ENCODE measurements at places on chromosomes 1 and 21.

DNA sequence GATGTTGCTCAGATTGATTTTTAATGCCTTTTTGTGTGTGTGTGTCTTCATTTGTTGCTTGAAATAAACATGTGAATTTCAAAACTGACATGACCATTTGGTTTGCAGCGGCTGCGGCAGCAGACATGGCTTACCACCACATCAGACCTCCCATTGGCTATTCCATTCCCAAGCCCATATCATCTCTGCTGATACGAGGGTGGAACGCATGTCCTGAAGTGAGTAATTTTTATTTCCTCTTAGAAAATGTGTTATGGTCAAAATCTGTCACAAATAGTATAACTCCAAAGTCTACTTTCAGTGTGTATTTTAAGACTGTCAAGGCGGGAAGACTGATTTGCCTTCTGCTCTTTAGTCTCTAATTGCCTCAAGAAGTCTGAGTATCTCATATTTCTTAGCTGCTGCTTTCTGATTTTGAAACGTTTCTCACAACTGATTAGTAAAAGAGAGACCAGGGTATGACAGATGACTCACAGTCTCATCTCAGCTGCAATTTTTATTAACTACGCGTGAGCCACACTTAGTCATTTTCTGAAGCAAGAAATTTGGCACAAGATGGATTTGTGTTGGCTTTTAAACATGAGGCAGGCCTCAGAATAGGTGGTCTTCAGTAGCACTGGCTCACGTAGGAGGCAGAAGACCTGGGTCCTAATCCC, 49.0 kb downstream of the LRRC53 start:
- no peak for DNase-seq

DNA sequence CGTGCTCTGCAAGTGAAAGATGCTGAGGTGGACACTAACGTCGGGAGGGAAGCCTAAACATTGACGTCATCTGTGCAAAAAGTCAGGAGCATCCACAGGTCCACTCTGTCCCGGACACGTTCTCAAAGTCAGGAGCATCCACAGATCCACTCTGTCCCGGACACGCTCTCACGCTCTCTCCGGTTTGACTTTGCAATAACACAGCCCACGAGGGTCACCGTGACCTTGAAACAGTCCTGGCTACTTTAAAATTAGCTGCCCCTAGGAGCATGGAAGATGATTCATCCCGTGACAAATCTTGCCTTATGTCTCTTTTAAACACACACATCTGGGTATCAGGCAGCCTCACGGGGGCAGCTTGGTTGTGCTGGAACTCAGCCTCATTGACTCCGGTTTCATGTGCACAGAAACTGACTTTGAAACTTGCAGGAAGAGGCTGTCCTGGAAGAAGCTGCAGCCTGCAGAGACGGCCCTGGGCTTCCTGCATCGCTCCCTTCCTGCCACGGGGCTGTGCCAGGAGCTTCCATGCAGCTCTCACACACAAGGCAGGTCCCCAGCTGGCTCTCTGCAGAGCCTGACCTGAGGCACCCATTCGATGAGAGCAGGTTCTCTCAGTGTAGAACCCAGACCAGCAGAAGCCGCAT, 18.1 kb upstream of the COL18A1 start:
- no peak for DNase-seq

DNA sequence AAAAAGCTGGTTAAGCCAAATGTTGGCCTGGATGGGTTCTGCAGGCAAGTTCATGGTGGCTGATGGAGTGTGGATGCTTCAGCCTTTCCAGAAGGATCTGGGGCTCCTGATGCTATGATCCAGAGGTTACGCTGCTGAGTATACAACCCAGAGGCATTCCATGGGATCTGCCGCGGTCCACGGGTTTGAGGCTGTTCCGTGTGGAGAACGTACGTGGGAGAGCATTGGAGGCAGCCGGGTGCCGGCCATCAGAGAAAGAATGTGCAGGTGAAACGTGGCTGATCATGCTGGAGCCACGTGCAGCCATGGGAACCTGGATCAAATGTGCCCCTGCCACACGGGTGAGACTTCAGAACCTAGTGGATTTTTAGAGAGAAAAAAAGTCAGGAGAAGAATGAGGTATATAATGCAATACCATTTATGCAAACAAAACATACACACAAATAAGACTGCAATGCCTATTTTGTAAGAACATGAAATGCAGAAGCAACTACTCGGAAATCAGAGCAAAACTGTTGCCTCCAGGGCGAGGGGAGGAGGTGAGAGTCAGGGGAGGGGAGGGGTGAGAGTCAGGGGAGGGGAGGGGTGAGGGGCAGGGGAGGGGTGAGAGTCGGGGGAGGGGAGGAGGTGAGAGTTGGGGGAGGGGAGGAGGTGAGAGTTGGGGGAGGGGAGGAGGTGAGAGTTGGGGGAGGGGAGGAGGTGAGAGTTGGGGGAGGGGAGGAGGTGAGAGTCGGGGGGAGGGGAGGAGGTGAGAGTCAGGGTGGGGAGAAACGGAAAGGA, 116.5 kb upstream of the C1orf174 start:
- DNase-seq = no peak

- DNase-seq = no peak
These were observed 261.8 kb downstream of the FOXD2 start for GRCh38 chr1:47699492-47700235.

GRCh38 chr1:33930346-33931110, 66.6 kb downstream of the HMGB4 start:
- DNase-seq = no peak

DNA sequence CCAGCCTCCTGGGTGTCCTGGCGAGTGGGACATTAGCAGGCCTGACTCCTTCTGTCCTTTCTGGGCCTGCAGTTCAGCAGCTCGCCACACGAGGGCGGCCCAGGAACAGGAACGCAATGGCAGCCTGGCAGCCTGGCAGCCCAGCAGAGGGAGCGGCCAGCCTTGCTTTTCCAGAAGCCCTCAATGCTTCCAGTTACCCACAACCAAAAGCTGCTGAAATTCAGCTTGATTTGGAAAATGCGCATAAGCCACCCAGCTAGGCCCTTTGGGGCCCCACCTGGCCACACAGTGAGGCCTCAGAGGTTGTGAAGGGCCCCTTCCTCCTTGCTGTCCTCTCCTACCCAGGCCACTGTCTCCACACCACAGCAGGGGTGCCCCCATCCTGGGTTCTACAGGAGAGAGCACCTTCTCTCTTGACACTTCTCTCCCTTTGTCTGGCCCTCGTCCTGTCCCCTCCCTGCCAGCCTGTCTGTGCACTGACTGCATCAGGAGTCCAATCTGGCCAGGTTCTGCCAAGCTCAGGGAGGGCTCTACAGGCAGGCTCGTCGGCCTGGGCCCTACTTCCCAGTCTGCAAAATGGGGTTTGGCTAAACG, 103.4 kb upstream of the VAMP3 start:
- peak; percentile 48 for DNase-seq

- DNase-seq = no peak
These were observed 1.3 kb downstream of the NOS1AP start for GRCh38 chr1:162070825-162071224.

GRCh38 chr1:193909406-193910082, 723.1 kb upstream of the B3GALT2 start:
- no peak for DNase-seq

- DNase-seq = no peak
These were observed 102.0 kb upstream of the COA6 start for GRCh38 chr1:234271243-234271606.

DNA sequence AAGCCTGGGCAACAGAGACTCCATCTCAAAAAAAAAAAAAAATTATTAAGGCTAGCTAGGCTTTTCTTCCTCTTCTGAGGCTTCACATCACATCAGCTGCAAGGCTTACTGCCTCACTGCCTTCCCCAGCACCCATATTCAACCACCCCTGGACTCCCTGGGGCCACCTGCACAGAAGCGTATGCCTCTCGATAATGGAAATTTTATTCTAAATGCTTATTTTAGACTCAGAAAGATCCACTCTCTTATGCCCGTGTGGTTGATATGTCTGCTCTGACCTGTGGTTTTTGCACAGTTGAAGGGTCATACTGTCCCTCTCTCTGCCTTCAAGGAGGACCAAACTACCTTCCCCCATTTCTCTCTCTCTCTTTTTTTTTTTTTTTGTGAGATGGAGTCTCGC, 1.5 kb upstream of the FCRLA start:
- no peak for DNase-seq

DNA sequence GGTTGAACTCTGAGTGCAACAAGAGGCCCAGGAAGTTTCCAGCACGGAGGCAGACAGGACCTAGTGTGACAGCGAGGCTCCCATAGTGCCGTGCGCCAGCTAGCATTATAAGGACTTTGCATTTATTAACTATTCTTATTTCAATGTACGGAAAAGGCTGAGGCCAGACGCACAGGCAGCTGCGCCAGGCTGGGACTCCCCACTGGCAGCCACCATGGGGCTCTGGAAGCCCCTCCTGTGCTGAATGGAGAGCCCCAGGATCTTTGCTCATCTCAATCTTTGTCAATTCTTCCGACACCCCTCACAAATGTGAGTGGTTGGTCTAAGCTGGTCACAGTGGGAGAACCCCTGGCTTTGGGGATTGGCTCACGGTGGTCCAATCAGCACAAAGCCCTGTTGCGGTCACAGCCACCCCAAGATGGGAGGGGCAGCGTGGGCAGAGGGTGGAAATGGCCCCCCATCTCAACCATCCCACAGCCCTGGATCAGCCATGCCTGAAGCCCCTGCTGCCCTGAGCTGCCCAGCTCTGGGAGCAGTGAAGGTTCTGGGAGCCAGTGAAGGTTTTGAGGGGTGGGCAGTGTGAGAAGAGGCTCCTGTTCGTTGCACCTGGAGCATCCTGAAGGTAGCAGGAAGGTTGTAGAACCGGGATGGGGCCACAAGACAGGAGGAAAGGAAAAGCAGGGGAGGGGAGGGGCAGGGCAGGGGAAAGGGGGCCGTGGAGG, 59.5 kb upstream of the ADARB1 start:
- no peak for DNase-seq

- no peak for DNase-seq
These were observed 25.5 kb downstream of the ADAMTS5 start for GRCh38 chr21:26941421-26941820.

DNA sequence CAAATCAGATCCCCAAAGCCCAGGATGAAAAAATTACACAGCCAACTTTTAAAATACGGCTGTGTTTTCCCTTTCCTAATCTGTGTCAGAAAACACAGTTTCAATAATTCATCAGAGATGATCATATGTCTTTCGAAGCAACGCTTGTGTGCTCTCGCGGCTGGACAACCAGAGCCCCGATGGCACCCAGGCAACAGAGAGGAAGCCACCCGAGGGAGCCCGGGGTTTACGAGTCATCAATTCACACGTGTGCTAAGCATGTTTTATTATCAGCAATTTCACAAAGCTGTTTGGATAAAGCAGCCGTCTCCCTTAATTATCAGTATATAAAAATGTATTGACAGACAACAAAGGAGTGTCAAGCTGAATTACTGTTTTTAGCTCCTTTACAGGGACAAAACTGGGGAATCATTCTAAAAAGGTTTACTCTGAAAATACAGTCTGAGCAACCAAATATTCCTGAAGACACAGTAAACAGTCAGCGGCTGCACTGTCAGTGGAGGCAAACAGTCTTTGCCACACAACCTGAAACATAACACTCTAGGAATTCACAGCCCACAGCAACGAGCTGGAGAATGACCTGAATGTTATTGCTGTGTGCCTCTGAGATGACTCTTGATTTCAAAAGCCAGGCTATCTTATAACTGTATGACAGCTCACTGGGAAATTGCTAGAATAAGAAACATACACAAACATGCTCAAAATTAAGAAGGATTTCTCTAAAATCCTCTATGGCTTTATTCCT, 201.0 kb downstream of the SIPA1L2 start:
- DNase-seq = no peak

- DNase-seq = no peak
These were observed 23.1 kb upstream of the SMAP2 start for GRCh38 chr1:40350391-40350790.

GRCh38 chr1:55232448-55233144, 17.4 kb upstream of the USP24 start:
- DNase-seq = no peak

GRCh38 chr1:74681851-74682250, 8.3 kb upstream of the ERICH3 start:
- no peak for DNase-seq

DNA sequence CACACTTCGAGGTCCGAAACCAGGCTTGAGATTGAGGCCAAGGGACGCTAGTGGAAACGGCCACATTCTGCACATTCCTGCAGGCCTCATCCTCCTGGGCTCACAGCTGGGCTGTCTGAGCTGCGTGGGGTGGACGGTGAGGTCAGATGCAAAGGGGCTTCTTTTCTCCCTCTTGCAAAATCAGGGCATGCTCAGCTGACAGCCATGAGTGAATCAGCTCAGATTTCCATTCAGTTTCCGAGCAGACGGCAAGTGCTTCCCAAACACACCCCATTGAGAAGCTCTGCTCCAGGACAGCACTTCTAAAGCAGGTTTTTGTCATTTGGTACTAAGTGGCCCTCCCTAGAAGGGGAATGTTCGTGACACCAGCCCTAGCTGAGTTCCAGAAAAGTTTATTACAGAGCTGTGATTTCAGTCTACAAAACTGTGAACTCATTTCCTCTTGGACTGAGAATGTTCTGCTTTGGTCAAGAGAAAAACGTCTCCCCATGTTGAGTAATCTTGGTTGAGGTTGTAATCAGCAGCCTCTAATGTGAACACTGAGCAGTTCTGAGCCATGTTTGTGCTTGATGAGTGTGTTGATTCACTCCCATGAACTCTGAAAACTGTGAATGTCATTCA, 10.0 kb downstream of the PDPN start:
- DNase-seq = peak; percentile 92

GRCh38 chr1:30316056-30316455, 407.3 kb downstream of the MATN1 start:
- DNase-seq = no peak

DNA sequence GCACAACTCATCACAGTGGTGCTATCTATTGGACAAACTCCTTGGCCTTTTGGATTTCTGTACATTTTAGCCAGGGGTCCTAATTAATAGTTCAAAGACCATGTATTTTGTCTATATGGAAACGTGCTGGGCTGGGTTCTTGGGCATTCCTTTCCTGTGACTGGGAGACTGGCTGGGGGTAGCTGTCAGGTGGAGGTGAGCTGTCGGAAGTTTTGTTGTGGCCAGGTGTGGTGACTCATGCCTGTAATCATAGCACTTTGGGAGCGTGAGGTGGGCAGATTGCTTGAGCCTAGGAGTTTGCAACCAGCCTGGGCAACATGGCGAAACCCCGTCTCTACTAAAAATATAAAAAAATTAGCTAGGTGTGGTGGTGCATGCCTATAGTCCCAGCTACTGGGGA, 392.4 kb downstream of the RPS6KC1 start:
- DNase-seq = no peak

Measured in NCI-H226 (cell line).